OCI-LY7 (cell line): ENCODE measurements at places on chromosomes 5 and 9. TPM values are rescaled to one million over a fixed set of nuclear protein-coding genes. Genes with fewer than 3 reads are reported as not detected.

- DNase-seq = no peak
Measured at GRCh38 chr5:77235846-77236721, 25.6 kb downstream of the PDE8B start.

GRCh38 chr9:38074441-38074961, 5.5 kb upstream of the SHB start:
- no peak for DNase-seq

DNA sequence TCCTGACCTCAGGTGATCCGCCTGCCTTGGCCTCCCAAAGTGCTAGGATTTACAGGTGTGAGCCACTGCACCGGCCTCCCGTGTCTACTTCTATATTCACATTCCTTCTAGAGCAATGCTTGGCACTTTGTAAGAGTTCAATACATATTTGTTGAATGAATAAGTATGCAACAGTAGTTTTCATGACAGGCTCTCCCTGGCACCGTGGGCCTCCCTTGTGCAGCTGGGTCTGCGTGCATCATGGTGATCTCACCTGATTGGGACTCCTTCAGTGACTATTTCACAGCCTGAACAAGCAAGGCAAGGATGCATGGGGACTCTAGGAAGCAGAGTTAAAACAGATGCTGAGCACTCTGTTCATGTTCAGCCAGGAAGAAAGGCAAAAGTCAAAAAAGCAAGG, 6.8 kb upstream of the ZBTB34 start:
- DNase-seq = no peak

GRCh38 chr5:76470976-76471375, 67.9 kb downstream of the IQGAP2 start:
- no peak for DNase-seq

DNA sequence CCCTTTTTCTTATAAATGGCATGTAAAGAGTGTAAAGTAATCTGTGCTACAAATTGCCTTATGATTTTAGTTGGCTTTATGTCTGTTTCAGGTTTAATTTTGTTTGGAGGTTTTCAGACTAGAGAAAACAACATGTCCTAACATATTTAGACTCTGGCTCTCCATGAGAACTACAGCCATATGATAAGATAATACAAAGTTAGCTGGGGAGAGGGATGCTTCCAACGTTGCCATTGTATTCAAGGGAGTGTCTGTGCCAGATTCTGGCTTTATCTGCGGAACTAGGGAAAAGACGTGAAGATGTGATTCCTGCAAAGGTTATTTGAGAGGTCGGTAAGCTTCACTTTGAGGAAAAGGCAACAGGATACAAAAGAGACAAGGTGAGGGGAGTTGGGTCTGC, 140.0 kb upstream of the OTULINL start:
- DNase-seq = no peak

- DNase-seq = no peak
Measured at GRCh38 chr9:116944714-116945534, 257.8 kb downstream of the TRIM32 start.

DNA sequence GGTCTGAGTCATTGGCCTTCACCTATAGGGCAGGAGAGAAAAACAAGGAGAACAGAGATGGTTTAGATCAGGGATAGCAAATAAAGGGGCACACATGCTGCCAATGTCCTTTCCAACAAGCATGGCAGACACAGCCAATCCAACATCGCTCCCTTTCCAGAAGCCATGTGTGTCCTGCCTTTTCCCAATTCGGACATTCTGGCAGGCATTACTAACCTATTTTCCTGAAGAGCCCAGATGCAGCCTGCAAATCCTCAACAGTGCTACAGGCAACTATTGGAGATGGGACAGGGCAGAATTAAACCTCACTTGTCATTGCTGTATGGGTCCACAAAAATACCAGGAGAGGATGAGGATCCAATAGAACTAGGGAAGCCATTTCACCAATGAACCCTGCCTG, 12.8 kb downstream of the PCDH1 start:
- DNase-seq = no peak

DNA sequence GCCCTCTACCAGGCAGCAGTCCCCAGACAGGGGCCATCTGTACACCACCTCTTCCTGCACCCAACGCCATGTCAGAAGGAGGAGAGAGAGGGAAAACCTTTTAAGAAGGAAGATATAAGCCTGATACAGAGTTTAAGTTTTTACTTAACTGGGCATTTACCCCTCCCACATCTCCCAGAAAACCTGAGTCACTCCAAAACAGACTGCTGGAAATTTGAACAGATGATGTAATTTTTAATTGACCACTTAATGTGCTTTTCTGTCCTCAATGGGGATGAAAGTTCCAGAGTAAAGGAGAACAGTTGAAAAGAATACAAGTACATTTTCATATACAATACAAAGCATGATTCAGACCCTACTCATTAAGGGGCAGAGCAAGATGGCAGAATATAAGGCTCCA, 63.9 kb downstream of the TTC39B start:
- no peak for DNase-seq

DNA sequence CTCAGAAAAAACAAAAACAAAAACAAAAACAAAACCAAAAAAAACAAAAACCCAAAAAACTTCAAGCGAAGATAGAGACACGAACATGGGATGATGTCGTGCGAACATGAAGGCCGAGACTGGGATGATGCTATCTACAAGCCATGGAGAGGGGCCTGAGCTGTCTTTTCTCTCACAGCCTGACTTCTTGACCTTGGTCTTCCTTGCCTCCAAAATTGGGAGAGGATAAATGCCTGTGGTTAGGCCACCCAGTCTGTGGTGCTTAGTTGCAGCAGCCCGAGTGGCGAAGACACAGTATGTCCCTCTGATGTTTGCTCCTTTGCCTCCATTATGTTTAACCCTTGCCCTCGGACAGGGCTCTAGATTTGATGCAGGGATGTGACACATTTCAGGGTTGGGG, 130.4 kb upstream of the BASP1 start:
- DNase-seq = no peak

The FGF1 gene
- not detected in 2 replicates for total RNA-seq

The CCDC183 gene
- total RNA-seq = 0.44 and 0.88 TPM in 2 replicates

The TRIM14 gene
- 26.0 and 31.2 TPM in 2 replicates for total RNA-seq

The C1QTNF3 gene
- 3.6 and 4.2 TPM in 2 replicates for total RNA-seq

The LRRC19 gene
- total RNA-seq = not detected in 2 replicates

The TAF11L10 gene
- not detected in 2 replicates for total RNA-seq

The EFCAB9 gene
- not detected in 2 replicates for total RNA-seq
